ENCODE measurements at places on chromosomes 5 and 9.

- peaks cover 6% of the 10 kb centered on the region for H3K4me1 ChIP-seq
- H3K36me3 ChIP-seq = peaks cover 21% of the 10 kb centered on the region
- H3K27ac ChIP-seq = no peak overlapping the region
- no peaks in the 10 kb centered on the region for H3K27me3 ChIP-seq
- H3K4me3 ChIP-seq = no peak overlapping the region
Observed at GRCh38 chr9:130866474-130866965, 30.1 kb downstream of the QRFP start.

DNA sequence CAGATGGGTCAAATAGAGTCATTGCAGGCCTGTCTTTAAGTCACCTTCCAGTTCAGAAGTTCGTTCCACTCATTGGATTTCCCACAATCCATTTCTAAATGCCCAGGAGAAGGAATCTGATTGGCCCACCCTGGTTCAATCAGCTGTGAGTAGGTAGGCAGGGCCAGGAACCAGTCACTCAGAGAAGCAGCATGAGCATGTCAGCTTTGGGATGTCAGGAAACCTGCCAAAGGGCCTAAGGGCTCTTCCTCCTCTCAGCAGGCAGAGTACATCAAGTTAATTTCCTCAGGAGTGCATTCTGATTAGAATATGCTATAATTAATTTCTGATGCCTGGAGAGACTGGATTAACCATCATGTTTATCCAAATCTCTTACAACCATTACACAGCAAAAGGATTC is 412.9 kb upstream of the CCNH start:
- DNase-seq = no peak
- no peak overlapping the region for H3K27ac ChIP-seq
- no peaks in the 10 kb centered on the region for H3K4me1 ChIP-seq
- no peak overlapping the region for H3K4me3 ChIP-seq
- H3K27me3 ChIP-seq = no peaks in the 10 kb centered on the region

DNA sequence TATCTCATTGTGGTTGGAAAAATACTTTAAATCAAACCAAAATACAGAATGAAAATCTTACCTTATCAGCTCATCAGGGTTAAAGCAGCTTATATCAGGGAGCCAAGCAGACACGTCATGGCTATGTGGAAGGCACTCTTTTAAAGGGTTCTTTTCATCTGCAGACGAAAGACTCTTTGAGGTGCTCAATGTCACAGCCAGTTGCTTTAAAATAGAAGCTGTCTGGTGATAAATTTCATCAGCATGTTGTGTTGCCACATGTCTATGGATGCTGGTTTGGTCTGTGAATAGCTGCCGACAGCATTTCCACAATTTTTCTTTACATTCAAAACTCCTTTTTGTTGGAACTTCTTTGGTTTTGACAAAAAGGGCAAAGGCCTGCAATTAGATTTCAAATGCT is 7.5 kb downstream of the TSTD2 start:
- no peak overlapping the region for H3K4me3 ChIP-seq
- peaks cover 6% of the 10 kb centered on the region for H3K4me1 ChIP-seq
- peaks cover 24% of the 10 kb centered on the region for H3K36me3 ChIP-seq
- H3K27me3 ChIP-seq = no peaks in the 10 kb centered on the region

DNA sequence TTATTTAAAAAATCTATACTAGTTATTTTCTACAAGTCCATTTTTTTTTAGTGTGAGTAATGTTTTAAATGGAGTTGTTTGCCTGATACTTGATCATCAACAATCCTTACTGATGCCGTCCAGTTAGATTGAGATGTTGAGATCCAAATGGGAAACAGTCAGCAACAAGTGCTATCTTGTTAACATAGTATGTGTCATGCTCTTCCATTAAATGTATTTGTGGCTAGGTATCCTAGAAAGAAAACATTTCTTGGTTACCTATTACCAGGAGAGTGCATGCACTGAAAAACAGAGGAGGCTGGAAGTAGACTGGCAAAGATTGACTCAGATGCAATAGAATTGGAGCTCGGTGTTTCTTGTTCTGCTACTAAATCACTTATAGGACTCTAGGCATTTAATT is 123.4 kb upstream of the MAN2A1 start:
- no peak overlapping the region for H3K4me3 ChIP-seq
- H3K27me3 ChIP-seq = peaks cover 2% of the 10 kb centered on the region
- no peaks in the 10 kb centered on the region for H3K36me3 ChIP-seq
- H3K27ac ChIP-seq = no peak overlapping the region
- no peak for DNase-seq

DNA sequence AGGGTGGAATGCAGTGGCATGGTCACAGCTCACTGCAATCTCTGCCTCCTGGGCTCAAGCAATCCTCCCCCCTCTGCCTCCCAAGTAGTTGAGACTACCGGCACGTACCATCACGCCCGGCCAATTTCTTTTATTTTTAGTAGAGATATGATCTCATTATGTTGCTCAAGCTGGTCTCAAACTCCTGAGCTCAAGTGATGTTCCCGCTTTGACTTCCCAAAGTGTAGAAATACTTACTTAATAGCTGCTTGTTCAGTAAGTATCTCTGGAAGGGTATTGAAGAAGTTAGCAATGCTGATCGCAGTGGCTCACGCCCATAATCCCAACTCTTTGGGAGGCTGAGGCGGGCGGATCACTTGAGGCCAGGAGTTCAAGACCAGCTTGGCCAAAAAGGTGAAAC is 35.7 kb upstream of the PLIN2 start:
- H3K4me1 ChIP-seq = peaks cover 22% of the 10 kb centered on the region
- DNase-seq = no peak
- no peak overlapping the region for H3K27ac ChIP-seq
- H3K36me3 ChIP-seq = no peaks in the 10 kb centered on the region

DNA sequence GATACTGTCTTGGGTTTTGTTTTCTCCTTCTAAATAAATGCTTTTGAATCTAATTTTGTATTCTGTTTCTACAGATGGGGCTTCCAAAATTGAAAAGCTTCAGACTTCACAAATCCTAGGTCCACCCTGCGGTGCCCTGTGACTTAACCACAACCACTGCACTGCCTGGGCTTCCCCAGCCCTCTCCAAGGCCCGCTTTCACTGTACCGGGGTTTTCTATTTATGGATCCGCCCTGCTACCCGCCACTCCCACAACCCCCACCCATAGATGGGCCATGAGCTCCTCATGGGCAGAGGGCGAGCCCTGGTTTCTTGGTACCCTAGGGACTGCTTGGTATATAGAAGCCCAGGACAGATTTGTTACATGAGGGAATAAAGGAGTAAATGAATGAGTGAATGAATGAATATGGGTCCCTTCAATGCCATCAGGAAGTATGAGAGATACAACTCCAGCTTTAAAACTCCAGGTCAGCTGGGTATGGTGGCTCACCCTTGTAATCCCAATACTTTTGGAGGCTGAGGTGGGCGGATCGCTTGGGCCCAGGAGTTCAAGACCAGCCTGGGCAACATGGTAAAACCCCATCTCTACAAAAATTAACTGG is 39.8 kb upstream of the NEK6 start:
- H3K27me3 ChIP-seq = peaks cover 2% of the 10 kb centered on the region
- no peaks in the 10 kb centered on the region for H3K36me3 ChIP-seq
- peak overlapping the region; percentile 24 for H3K4me3 ChIP-seq
- H3K4me1 ChIP-seq = peaks cover 59% of the 10 kb centered on the region
- DNase-seq = no peak
- peak overlapping the region; percentile 91 for H3K27ac ChIP-seq

DNA sequence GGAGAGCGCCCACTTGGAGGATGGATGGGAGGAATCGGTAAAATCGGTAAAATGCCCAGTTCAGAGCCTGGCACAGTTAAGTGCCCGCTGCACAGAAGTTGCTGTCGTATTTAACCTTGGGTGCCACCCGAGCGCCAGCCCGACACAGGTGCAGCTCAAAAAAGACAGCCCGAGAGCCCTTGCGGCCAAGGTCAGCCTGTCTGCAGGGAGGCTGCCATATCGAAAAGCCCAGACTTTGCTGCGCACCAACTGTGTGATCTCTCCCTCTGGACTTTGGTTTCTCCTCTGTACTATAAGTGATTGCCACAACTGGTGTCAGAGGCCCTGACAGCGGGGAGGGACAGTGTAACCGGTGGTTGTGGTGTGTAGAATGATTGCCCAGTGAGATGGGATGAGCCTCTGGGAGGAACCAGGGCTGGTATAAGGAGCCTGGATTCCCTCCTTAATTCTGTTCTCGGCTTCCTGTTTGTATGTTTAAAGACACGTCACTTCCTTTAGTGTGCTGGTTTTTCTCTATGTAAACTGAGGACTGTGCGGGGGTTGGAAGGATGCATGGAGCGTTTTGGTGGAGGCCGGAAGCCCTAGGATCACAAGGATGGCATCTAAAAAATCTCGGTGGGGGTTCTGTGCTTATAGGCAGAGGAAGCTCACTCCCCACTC is 792 bp downstream of the NTMT1 start:
- peaks cover 70% of the 10 kb centered on the region for H3K4me1 ChIP-seq
- peak overlapping the region; percentile 89 for H3K27ac ChIP-seq
- DNase-seq = no peak
- peaks cover 27% of the 10 kb centered on the region for H3K36me3 ChIP-seq
- peak overlapping the region; percentile 93 for H3K4me3 ChIP-seq
- peaks cover 8% of the 10 kb centered on the region for H3K27me3 ChIP-seq

DNA sequence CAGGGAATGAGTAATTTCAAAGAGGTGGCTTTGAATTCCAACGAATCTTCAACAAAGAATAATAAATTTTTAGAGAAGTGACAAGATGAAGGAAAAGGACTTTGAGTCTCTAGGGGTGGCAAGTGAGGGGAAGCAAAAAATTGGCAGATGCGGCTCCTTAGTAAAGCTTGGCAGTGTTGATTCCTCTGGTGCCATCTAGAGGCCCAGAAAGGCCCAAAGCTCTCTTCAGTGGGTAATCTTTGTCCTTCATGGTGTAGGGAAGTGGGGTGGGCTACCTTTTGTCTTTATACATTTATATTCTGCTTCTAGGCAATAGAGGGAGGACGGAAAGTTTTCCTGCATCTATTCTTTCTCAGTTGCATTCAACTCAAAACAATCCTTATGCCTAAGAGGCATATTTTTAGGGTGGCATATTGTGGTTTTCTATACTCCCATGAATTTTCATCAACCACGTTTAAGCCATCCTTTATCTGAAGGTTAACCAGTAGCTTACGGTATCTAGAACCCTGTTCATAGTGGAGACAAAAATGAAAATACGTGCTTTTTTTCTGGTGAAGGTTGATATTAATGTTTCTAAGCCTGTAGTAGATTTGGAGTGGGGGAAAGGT is 17.5 kb upstream of the ROPN1L start:
- peaks cover 53% of the 10 kb centered on the region for H3K36me3 ChIP-seq
- no peak for DNase-seq
- peak overlapping the region; percentile 47 for H3K27ac ChIP-seq
- no peak overlapping the region for H3K4me3 ChIP-seq
- no peaks in the 10 kb centered on the region for H3K27me3 ChIP-seq

DNA sequence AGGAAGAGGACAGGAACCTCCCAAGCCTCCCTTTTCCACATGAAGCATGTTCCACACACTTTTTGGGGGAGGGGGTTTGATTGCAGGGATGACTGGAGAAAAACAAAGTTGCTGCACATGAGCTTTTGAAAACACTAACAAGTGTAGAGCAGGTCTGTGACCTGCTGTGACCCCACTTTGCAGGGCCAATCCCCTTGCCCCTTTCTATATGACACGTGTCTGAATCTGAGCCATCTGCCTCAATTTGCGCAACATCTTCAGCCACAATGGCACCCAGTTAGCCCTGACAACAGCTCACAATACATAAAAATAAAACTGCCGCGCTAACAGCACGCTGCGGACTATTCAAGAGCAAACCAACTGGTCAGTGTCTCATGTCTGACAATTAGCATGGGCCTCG is 227.8 kb upstream of the TBCA start:
- no peak for DNase-seq
- H3K4me1 ChIP-seq = no peaks in the 10 kb centered on the region
- peaks cover 9% of the 10 kb centered on the region for H3K36me3 ChIP-seq
- no peak overlapping the region for H3K27ac ChIP-seq
- H3K4me3 ChIP-seq = no peak overlapping the region

GRCh38 chr5:171578829-171579491 is 159.5 kb downstream of the FGF18 start:
- H3K4me3 ChIP-seq = no peak overlapping the region
- H3K27me3 ChIP-seq = peaks cover 12% of the 10 kb centered on the region

DNA sequence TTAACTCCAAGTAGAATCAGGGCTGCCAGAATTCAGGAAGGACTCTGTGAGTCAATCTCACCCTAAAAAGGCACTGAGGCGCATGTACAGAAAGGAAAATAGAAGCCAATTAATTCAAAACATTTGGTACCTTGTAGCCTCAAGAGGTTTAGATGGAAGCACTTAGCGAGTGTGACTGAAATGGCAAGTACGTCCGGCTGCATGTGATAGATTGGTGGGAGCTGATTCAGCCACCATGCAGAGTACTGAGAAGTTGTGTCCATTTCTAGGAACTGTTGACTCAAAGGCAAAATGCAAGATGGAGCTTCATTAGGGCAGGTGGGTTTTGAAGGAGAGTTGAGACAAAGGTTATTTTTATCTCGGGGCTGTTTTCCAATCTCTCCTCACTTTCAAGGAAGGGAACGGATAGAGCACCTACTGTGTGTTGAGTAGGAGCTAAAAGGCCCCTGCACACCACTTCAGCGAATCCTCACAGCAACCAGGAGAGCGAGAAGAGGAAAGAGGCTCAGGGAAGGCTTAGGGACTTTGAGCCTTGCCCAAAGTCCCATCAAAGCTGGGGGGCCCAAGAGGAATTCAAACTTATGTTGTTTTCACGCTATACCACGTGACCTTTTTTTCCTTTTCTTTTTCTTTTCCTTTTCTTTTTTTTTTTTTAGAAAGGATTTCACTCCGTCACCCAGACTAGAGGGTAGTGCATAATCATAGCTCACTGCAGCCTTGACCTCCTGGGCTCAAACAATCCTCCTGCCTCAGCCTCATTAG is 34.6 kb upstream of the CPEB4 start:
- peaks cover 13% of the 10 kb centered on the region for H3K27me3 ChIP-seq
- no peaks in the 10 kb centered on the region for H3K36me3 ChIP-seq
- DNase-seq = no peak
- peak overlapping the region; percentile 20 for H3K27ac ChIP-seq

Data from activated naive CD8-positive, alpha-beta T cell treated with anti-CD3 and anti-CD28 coated beads, Interleukin-2, amount 50 U/mL, for 24 hours (primary cell).